Activated naive CD4-positive, alpha-beta T cell (primary cell): ENCODE measurements at places on chromosomes 7 and 10.

DNA sequence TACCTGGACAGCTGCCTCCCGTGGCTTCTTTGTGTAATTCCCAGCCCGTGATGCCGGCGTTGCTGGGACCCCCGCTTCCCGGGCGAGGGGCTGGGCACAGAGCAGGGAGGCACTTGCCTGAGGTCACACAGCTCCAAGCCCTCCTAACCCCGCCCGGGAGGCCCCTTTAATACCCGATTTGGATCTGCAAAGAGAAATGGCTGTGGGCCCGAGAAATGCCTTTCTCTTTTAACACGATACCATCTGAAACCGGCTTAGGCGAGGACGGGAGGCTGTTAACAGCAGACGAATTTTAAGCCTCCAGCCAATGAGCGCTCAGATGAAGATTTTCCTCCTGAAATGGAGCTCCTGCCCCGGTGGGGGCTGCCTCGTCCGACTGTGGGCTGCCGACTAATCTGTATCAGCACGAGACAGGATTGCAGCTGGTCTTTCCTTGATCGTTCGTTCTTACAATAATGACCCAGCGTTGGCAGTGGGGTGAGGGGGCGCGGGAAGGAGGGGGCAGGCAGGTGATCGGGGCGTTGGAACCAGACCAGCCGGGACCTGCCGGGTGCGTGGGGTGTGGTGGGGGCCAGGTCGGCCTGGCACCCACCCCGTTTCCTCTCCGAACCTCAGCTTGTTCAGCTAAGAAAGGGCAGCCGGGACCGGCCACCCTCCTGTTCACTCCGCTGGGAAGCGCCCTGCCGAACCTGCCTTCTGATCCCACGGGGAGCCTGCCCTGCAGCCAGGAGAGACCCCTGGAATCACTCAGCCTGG lies 36.2 kb upstream of the FOXL3 start:
- no peak for DNase-seq

- no peak for DNase-seq
Measured at GRCh38 chr10:82544377-82544776, 669.4 kb downstream of the NRG3 start.

- no peak for DNase-seq
Measured at GRCh38 chr7:84998665-84999064, 188.2 kb downstream of the SEMA3D start.

DNA sequence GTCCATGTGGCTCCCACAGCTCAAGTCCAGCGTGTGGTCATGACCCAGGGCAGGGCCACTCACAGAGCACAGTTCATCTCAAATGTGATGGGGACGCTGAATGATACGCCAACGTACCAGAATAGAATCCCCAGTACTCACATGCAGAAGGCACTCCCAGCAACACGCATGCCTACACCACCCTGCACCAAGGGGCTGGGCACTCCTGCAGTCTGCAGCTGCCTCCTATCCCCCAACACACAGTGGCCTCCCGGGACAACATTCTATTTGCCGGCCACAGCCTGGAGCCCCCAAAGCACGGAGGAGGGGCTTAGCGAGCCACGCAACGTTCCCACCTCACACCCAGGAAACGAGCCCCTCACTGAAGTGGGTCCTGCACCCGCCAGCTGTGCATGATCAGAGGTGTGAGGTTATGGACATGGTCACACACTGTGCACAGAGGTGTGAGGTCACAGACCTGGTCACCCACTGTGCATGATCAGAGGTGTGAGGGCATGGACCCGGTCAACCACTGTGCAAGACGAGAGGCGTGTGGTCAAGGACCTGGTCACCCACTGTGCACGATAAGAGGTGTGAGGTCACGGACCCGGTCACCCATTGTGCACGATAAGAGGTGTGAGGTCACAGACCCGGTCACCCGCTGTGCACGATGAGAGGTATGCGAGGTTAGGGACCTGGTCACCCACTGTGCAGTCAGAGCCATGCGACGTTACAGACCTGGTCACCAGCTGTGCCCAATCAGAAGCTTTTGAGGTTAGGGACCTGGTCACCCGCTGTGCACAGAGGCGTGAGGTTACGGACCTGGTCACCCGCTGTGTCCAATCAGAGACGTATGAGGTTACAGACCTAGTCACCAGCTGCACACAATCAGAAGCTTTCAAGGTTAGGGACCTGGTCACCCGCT lies 182.8 kb downstream of the DIP2C start:
- DNase-seq: no peak

GRCh38 chr10:14481752-14482151 lies 151.0 kb upstream of the FRMD4A start:
- DNase-seq: no peak
